CD4-positive, alpha-beta T cell treated with Interleukin-4 for 4 hours (primary cell): ENCODE measurements at places on chromosomes 2 and 18.

DNA sequence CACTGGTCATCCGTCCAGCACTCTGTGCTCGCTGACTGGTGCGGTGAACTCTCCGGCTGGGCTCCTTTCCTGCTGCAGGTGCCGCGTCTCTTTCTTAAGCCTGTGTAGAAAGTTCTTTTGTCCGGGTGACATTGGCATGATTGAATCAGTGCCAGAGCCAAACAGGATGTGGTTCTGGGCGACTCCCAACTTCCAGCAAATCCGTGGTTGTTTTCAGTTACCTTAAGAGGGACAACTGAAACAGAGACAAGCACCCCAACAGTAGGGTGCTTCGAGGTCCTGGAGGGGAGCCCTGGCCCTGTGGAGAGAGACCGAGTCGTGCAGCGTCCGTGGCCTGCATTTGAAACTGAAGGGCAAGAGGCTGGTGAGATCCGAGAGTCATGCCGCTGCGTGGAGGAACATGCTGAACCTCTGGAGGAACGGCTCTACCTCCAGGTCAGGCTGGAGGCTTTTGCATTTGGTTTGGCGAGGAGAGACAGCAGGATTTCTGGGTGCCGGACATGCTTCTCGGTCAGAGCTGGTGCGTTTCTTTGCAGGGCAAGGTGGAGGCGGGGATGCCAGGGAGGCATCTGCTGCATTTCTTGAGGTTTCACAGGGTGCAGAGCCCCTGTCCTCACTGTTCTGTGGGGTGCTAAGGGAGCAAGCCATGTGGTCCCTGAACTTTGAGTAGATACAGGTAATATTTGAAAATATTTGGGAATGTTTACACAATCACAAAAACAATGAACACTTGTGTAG is 26.8 kb downstream of the SH3BP4 start:
- no peak for DNase-seq

- DNase-seq = no peak
Observed at GRCh38 chr2:25585189-25585588, 88.2 kb downstream of the DTNB start.

GRCh38 chr2:217414429-217414828 is 554.6 kb upstream of the TNP1 start:
- no peak for DNase-seq

DNA sequence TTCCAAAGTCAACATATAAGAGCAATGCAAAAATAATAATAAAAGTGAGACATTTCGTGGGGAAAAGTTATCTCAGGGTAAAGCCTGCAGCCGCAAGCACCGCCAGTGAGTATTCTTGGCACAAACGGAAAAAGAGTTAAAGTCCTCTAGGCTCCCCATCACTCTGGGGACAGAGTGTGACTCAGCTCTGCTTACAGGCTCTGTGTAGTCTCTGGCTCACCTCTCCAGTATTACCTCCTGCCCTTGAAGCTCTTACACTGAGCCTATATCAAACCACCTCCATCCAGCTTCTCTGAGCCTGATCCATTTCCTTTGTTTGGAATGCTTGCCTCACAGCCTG is 55.5 kb downstream of the MTHFD2 start:
- DNase-seq = no peak

DNA sequence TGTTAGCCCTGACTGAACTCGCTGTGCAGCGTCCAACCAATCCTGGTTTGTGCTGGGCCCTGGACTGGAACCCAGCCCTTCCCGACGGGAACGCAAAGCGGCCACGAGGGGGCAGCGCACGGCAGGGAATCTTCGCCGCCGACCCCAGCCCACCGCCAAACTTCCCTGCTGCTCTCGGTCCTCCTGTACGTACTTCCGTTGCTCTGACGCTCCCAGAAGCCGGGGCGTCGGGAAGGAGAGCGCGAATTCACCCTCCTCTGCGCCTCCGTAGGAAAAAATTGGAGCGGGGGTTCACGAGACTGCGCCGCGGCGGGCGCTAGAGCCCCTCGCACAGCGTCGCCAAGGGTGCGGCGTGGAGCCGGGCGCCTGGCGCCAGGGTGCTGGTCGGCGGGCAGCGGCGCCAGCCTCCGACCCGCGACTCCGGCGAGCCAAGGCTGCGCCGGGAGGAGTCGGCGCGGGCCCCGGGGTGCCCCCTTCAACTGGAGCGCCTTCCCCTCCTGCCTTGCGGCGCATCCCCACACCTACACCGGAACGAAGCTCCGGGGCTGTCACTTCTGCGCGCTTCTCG is 873 bp upstream of the SH3RF3 start:
- peak; percentile 23 for DNase-seq

DNA sequence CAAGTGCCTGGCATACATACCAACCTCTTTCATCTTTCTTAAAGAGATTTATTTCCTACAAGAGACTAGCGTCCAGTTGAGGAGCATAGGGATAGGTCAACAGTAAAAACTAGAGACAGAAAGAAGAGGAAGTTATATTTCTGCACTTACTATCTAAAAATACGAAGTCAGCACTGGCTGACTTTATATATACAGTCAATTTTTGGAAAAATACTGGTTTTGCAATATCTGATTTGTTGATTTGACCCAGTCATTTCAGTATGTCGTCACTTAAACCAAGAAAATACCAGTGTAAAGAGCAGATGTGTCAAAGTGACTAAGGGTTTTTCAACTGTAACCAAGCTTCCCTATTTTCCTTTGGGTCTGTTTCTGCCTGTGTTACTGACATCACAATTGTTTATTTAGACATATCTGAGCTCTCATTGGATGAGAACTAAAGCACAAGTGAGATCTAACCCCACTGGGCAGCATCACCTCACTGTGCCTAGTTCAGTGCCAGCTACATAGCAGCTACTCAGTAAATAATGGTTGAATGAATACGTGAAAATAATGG is 23.0 kb downstream of the CYTIP start:
- DNase-seq = peak; percentile 76

GRCh38 chr2:86485103-86485502 is 43.9 kb downstream of the KDM3A start:
- DNase-seq = no peak

GRCh38 chr18:43486462-43486861 is 209.2 kb upstream of the SYT4 start:
- no peak for DNase-seq

GRCh38 chr2:60158262-60158661 is 395.2 kb downstream of the BCL11A start:
- no peak for DNase-seq

- DNase-seq = no peak
Observed at GRCh38 chr2:140747090-140747489, 1383.7 kb downstream of the LRP1B start.

- no peak for DNase-seq
Observed at GRCh38 chr2:166725927-166726924, 162.1 kb upstream of the XIRP2 start.

DNA sequence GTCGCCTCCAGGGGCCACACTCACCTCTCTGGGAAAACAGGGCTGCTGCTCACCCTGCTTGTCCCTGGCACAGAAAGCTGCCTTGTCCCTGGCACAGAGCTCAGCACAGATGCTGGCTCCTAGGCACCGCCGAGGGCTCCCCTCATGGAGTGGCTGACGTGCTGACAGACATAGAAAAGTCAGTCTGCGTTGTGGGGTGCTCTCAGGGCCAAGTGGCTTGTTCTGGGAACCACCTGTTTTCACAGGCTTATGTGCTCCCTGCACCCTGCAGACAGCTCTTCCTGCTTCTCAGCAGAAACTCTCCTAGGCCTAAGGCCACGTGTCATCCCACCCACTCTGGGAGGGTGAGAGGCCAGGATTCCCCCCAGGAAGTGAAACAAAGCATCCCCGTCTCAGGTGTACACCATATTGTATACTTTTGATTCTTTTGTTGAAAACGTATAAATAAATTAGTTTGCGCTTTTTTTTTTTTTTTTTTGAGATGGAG is 84.7 kb upstream of the TMEM200C start:
- no peak for DNase-seq

GRCh38 chr2:10982931-10983701 is 71.4 kb downstream of the KCNF1 start:
- DNase-seq = no peak

GRCh38 chr2:58638256-58638805 is 397.2 kb upstream of the FANCL start:
- DNase-seq = no peak

DNA sequence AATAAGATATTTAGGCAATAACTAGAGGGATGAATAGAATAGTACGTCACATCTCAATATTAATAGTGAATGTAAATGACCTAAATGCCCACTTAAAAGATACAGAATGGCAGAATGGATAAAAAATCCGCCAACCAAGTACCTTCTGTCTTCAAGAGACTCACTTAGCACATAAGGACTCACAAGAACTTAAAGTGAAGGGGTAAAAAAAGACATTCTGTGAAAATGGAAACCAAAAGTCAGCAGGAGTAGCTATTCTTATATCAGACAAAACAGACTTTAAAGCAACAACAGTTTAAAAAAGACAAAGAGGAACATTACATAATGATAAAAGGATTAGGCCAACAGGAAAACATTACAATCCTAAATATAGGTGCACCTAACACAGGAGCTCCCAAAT is 56.7 kb upstream of the DSC1 start:
- no peak for DNase-seq

DNA sequence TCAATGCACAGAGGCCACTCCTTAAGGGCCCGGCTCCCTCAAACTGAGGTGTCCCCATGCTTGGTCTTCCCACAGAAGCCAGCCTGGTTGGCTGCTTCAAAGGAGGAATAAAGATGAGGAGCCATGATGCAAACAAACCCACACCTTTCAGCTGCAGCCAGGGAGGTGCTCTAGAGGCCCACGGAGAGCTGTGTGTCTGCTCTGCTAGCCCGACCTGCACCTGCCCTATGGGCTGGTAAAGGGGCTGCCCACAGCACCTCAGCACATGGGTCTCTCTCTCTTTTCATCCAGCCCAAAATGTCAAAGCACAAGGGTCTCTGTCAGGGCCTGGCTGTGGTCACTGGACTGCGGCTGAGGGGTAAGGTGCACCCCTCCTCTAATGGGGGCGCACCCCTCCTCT is 132.1 kb downstream of the MSH2 start:
- DNase-seq = no peak

DNA sequence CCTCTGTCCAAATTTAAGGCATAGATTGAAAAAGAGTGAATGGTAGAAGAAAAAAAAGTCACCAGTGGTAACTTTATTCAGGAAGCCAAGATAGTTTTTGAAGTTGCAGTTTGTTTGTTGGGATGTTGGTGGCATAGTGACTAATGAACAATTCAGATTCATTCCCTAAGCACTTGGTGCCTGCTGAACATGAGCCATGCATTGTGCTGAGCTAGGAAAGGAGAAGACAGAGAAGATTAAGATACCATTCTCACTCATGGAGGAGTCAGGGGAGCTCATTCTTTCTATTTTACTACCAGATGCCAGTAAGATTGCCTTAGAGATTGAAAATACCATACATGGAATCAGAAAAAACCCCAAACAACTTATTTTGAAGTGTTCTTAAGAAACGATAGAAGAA is 25.1 kb downstream of the MEIS1 start:
- DNase-seq = no peak

GRCh38 chr2:115910270-115910669 is 1467.8 kb downstream of the DPP10 start:
- DNase-seq = no peak

- no peak for DNase-seq
Observed at GRCh38 chr2:38149531-38149930, 73.6 kb upstream of the CYP1B1 start.

DNA sequence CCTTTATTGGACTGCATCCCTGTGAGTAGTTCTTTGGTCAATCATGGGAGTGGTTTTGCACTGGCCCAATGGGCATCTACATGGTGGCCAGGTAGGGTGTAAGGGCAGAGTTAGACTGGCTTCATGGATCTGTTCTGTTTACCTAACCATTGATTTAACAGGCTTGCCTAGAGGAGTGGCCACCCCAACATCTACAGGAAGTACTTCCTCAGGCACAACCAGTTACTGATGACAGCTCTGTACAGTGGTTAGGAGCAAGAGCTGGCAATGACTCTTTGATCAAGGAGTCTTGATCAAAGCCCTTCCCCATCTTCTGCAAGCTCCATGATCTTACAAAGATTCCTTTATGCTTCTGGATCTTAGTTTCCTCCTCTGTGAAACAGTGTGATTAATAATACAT is 140.9 kb upstream of the CYP1B1 start:
- DNase-seq = no peak
